ENCODE measurements at places on chromosomes 3 and 15. TPM values are rescaled to one million over a fixed set of nuclear protein-coding genes. Genes with fewer than 3 reads are reported as not detected.

DNA sequence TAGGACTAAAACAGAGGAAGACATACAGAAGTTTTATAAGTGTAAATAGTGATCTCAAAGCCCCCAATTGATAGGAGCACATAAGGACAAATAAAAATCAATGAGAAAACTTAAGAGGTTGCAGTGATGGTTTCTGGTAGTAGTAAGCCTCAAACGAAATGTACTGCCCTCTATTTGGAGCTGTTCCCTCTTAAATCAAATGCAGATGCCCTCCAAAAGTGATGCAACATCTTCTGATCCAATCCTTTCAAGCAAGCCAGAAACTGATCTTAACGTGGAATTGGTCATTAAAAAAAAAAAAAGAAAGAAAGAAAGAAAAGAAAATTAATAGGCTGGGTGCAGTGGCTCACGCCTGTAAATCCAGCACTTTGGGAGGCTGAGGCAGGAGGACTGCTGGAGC lies 259.3 kb downstream of the ZBTB20 start:
- no peaks in the 10 kb centered on the region for H3K4me1 ChIP-seq
- no peak overlapping the region for H3K27ac ChIP-seq
- H3K27me3 ChIP-seq: no peaks in the 10 kb centered on the region
- H3K4me3 ChIP-seq: no peak overlapping the region

The MKRN3 gene
- total RNA-seq: 26.1 TPM

DNA sequence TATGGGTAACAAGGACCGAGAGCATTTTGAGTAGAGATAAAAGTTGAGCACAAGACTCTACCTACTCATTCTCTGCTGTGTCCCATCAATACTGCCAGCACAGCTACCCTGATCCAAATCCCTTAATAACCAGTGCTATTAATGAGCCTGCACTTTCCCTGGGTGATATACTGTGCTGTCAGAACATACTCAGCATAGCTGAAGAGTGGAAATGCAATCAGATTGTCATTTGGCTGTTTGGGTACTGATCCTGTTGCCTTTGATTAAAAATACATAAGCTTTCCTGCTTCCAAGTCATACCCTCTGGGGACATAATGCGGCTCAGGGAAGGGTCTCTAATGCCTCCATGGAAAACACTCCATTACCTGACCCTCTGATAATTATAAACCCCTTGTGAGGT lies 917.5 kb downstream of the SQOR start:
- no peaks in the 10 kb centered on the region for H3K4me1 ChIP-seq
- H3K27ac ChIP-seq: no peak overlapping the region
- H3K4me3 ChIP-seq: no peak overlapping the region
- H3K36me3 ChIP-seq: no peaks in the 10 kb centered on the region
- no peak for DNase-seq

DNA sequence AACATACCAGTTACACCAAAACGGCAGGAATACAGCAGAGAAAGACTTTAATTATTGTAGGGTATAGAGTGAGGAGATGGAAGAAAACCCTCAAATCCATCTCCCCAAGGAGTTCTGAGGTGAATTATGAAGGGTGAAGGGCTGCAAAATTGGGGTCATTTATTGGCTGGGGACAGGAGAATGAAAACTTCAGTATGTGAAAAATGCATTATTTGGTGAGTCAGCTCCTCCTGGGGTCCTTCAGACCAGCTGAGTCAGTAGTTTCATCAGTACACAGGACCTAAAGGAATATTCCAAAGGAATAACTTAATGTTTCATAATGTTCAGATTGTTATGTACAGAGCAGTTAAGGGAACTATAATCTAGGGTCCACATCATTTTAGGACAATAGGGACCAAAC lies 566.0 kb downstream of the GBE1 start:
- H3K27me3 ChIP-seq: no peaks in the 10 kb centered on the region
- H3K27ac ChIP-seq: no peak overlapping the region
- no peaks in the 10 kb centered on the region for H3K4me1 ChIP-seq
- H3K4me3 ChIP-seq: no peak overlapping the region

The FEZF2 gene
- total RNA-seq: not detected

The ZSCAN29 gene
- total RNA-seq: 36.3 TPM

The ARRDC4 gene
- total RNA-seq: 5.7 TPM

DNA sequence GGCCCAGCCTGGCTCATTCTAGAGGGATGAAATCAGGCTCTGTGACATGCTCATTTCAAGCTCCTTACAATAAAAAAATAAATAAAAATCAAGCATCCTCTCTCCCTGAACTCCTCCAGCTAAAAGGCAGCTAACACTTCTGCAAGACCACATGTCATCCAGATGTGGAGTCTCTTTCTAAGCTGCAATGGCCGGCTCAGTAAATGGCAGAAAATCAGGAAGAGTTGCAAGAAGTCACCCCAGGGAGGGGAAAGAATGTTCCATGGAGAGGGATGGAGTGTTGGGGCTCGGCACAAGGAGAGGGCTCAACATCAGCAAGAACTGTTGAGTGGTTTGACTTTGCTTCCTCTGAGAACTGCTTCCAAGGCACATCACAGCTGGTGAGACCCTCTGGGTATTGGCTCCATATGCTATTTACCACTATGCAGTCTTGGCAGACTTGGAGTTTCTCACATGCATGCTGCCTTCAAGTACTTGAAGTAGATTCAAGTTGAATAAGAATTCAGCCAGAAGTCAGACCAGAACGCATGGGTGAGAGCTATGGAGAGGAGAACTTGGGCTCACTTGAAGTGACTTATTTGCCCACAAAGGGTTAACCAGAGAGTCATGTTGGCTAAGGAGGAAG lies 689.0 kb downstream of the NTRK3 start:
- H3K4me3 ChIP-seq: no peak overlapping the region
- no peaks in the 10 kb centered on the region for H3K4me1 ChIP-seq
- no peaks in the 10 kb centered on the region for H3K36me3 ChIP-seq
- no peak overlapping the region for H3K27ac ChIP-seq
- no peaks in the 10 kb centered on the region for H3K27me3 ChIP-seq

- DNase-seq: no peak
- no peak overlapping the region for H3K4me3 ChIP-seq
- no peak overlapping the region for H3K27ac ChIP-seq
- no peaks in the 10 kb centered on the region for H3K27me3 ChIP-seq
Observed at GRCh38 chr3:171133337-171133736, 106.8 kb upstream of the SLC2A2 start.

The ACTC1 gene
- not detected for total RNA-seq

The ST8SIA2 gene
- total RNA-seq: not detected

DNA sequence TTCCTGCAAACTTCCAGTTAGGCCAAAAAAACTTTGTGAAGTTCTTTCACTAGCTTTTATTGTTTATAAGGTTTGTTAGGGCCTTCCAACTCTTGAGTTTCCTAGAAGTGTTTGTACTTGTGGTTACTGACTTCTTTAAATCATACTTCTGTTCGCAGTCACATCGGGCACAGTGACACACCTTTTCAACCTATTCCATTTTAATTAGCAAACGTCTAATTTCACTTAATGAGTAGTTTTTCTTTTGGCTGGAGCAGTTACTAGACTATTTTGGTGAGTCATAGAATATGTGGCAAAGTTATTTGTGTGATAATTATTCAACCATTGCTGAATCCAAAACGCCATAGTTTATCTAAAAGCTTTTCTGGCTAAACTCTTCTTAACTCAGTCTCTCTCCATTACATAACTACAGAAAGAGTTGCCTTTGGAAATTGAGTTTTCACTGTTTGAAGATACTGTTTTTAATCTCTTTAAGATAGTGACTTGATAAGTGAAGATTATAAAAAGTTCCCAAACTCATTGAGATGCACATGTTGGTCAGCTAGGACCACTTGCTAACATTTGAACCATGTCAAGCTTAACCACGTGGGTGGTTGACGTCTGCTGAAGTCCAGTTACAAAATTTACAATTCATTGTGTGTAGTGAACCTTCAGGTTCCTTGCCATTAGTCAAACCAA lies 21.5 kb downstream of the CNOT10 start:
- no peak overlapping the region for H3K4me3 ChIP-seq
- H3K36me3 ChIP-seq: no peaks in the 10 kb centered on the region
- no peaks in the 10 kb centered on the region for H3K27me3 ChIP-seq
- no peak overlapping the region for H3K27ac ChIP-seq
- no peaks in the 10 kb centered on the region for H3K4me1 ChIP-seq

GRCh38 chr3:73321286-73321999 lies 260.0 kb downstream of the EBLN2 start:
- H3K27ac ChIP-seq: no peak overlapping the region
- H3K36me3 ChIP-seq: no peaks in the 10 kb centered on the region
- no peak for DNase-seq
- no peak overlapping the region for H3K4me3 ChIP-seq

DNA sequence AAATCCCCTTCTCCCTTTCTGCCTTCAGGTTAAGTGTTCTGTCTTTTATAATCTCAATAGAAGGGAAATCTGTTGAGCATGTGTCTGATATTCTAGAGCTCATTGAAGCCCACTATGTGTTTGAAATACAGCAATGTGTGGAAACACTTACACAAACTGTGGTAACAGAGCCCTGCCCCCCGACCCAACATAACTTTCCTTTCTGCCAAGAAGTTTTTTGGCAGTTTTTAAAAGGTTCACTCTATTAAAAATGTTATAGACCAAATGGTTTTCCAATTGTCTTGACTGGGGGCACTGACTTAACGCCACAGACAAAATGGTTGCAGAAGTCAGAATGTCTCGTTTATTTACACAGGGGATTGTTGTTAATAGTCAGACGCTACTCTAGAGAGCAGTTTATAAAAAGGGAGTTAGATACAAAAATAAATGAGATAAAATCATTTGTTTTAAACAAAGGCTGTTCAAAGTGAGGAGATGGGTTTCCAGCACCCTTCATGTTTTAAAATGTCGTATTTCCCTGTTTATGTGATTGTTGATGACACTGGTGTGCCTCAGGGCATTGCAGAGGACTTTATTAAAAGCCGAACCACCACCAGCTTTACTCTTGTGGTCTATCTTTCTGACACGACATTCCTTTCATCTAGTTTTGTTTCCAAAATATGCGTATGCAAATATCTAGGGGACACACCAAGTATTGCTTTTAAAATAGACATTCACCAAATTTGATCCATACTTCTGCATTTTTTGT lies 26.7 kb upstream of the GREM1 start:
- no peaks in the 10 kb centered on the region for H3K36me3 ChIP-seq
- no peaks in the 10 kb centered on the region for H3K27me3 ChIP-seq
- H3K27ac ChIP-seq: no peak overlapping the region
- H3K4me3 ChIP-seq: no peak overlapping the region
- H3K4me1 ChIP-seq: no peaks in the 10 kb centered on the region
